ENCODE measurements at places on chromosomes 12 and 14. TPM values are rescaled to one million over a fixed set of nuclear protein-coding genes. Genes with fewer than 3 reads are reported as not detected.

Gene TAS2R43
- not detected for total RNA-seq

Gene RIMBP2
- 0.72 TPM for total RNA-seq

- DNase-seq = no peak
Observed at GRCh38 chr12:114479831-114480230, 73.9 kb upstream of the TBX5 start.

DNA sequence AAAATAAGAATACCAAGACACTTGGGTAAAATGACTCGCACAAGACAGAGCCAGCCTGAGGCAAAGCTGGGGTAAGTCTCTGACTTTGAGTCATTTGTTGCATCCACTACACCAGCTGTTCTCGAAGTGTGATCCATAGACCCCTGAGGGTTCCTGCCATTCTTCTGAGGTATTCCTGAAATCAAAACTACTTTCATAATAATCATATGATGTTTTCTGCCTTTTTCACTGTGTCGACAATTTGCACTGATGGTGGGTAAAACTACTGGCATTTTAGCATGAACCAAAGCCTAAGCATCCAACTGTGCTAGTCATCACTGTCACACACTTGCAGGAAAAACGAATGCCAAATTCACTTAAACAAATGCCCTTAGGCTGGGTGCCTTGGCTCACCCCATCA, 135.5 kb upstream of the FUT8 start:
- no peak for DNase-seq

DNA sequence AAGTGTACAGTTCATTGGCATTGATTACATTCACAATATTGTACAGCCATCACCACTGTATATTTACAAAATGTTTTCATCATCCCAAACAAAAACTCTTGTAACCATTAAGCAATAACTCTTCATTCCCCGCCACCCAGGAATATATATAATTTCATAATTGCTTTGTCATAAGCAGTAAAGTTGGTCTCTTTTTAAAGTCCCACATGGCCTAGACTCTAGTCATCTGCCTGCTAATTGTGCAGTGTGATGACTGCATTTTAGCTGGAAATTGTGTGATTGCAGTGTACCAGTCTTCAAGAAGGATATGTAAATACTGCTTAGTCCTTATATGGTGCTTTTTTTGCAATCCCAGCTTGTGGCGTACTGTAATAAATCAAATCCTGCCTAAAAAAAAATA, 75.1 kb upstream of the ATP2A2 start:
- DNase-seq = no peak

DNA sequence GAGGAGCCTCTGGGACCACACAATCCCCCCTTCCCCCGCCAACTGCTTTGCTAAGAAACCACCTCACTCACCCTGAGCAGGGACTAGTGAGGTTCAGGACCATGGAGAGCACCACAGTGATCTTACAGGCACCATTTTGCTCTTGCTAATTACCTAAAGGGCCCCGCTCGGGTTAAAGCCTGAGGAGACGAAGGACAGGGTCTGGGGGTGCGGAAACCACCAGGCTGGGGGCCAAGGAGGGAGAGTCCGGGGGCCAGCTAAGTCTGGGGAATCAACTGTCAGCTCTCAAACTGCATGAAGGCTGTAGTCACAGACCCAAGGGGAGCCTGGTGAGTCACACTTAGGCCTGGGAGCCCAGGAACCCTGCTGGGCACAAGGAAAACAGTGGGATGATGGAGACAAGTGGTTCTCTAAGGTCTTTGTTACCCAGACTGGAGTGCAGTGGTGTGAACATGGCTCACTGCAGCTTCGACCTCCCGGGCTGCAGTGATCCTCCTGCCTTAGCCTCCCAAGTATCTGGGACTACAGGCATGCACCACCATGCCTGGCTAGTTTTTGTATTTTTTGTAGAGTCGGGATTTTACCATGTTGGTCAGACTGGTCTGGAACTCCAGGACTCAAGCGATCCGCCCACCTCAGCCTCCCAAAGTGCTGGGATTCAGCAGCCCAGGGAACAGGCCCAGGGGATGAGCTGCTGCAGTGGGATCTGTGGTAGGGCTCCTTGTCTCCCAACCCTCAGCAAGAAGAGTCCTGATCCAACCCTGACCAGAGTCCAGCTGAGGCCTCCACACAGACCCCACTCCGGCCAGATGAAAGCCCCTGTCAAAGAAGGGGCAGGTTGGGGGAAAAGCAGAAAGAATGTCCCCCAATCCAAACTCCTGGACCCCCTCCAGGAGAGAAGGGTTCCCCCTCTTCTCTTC, 98.8 kb downstream of the CALM1 start:
- DNase-seq = no peak

GRCh38 chr12:53048033-53048779, 1.7 kb upstream of the TNS2 start:
- DNase-seq = no peak

DNA sequence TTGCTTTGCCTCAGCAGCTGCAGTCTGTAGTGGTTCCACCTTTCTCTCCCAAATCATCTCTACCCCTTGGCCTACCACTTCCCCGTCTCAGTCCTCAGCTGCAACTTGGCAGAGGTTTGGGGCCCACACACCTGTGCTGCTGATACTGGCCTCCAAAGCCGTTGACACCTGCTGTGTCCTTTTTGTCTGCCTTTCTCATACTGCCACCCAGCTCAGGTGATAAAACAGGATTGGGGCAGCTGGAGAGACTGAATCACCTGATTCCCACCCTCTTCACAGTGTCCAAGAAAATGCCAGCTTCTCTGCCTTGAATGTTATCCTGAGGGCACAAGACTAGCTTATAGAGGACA, 103.7 kb downstream of the ETV6 start:
- DNase-seq = no peak
